Articular chondrocyte of knee joint (primary cell): ENCODE measurements at places on chromosomes 6 and 20. TPM values are rescaled to one million over a fixed set of nuclear protein-coding genes. Genes with fewer than 3 reads are reported as not detected.

DLL1 gene
- total RNA-seq, result 0.32 and 1.0 TPM in 2 replicates

SIGLEC1 gene
- total RNA-seq, result not detected in 2 replicates

GLP1R gene
- not detected in 2 replicates for total RNA-seq

MACROD2 gene
- total RNA-seq, result 2.1 and 2.4 TPM in 2 replicates

DYNLT1 gene
- 89.8 and 94.6 TPM in 2 replicates for total RNA-seq

C6orf132 gene
- 3.2 and 3.8 TPM in 2 replicates for total RNA-seq

WFDC10B gene
- total RNA-seq, result not detected in 2 replicates

FAM83C gene
- total RNA-seq, result under 0.01 and 0.11 TPM in 2 replicates
